Esophagus mucosa (tissue), 1 donor: ENCODE measurements at places on chromosomes 12 and 14. TPM values are rescaled to one million over a fixed set of nuclear protein-coding genes. Genes with fewer than 3 reads are reported as not detected.

GRCh38 chr12:54959291-54960018 is 25.1 kb downstream of the TESPA1 start:
- no peak for ATAC-seq

DNA sequence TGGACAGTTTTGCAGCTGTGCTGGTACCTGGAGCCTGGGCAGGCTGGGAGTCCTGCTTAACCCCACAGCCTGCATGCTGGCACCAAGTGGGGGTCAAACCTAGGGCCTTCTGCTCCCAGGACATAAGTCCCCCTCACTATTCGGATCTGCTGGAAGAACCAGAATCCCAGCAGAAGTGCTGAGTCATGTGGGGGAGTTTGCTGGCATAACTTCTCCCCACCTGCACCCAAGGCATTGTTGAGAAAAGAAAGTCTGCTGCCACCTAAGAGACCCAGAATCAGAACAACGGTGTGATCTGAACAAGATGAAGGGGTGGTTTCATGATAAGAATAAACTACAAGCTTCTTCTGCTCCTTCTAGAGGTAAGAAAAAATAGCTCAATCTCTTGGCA is 102.7 kb downstream of the RBM19 start:
- ATAC-seq = peak; percentile 22

Gene CCDC177
- not detected for total RNA-seq

DNA sequence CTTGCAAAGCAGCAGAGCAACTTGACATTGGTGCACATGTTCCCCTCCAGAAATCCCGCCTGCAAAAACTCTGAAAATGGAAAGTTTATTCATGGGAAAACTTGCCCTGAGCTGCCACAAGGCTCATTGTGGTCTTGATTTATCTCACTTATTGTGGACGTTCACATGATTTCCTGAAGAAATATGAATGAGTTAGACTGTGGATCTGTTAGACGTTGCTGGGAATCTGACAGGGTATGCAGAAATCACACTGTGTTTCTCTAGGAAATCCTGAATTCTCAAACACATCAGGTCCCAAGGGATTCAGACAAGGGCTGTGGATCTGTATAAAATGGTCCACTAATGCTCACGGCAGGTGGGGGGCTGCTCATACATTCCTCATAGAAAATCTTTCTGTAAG is 72.2 kb downstream of the EID3 start:
- ATAC-seq = no peak

- no peak for ATAC-seq
Measured at GRCh38 chr12:86228656-86229055, 27.5 kb downstream of the MGAT4C start.

- no peak for ATAC-seq
Measured at GRCh38 chr14:54746019-54746418, 156.6 kb downstream of the GCH1 start.

Gene RNU4-1
- 20,765 TPM for total RNA-seq

Gene GLT8D2
- total RNA-seq = 0.88 TPM

Gene SYT1
- total RNA-seq = 0.36 TPM
